Cardiac muscle cell (in vitro differentiated cells and primary cell): ENCODE measurements at places on chromosomes 4 and X.

DNA sequence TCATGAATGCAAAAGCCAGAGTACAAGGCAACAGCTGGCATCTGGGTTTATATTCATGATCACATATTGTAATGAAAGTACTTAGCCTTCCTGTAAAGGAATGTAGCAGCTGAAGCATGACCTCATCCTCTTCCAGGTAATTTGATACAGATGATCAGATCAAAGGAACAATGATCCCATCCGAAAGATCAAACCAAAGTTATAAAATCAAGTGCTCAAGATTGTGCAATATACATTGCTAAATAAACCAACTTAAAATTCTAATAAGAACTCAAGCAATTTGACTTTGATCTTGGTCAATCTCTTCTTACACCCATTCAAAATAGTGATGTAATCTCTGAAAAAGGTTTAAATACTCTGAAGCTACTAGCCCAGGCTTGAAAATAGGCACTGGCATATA, 113.1 kb upstream of the INPP4B start:
- H3K27ac ChIP-seq, result no peak overlapping the region
- H3K4me1 ChIP-seq, result peaks cover 18% of the 10 kb centered on the region
- no peak for DNase-seq
- H3K36me3 ChIP-seq, result no peaks in the 10 kb centered on the region

DNA sequence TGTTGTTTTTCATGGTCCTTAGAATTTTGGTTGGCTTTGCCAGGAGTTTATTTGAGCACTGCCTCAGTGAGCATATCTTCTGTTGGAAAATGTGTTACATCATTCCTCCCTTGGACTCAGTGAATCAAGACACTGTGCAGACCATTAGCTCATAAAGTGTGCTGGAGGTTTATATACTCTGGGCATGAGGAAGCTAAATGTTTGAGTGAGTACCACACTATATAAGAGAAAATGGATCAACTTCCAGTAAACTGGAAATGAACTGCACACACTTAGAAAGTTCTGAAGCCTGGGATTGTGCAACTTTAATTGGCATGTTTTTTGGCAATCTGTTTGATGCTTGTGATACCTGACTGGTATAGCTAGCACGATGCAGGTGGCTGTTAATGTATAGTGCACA, 75.9 kb downstream of the LIMCH1 start:
- peaks cover 64% of the 10 kb centered on the region for H3K27me3 ChIP-seq
- peaks cover 11% of the 10 kb centered on the region for H3K4me1 ChIP-seq
- no peak overlapping the region for H3K4me3 ChIP-seq
- no peak for DNase-seq
- no peaks in the 10 kb centered on the region for H3K36me3 ChIP-seq

DNA sequence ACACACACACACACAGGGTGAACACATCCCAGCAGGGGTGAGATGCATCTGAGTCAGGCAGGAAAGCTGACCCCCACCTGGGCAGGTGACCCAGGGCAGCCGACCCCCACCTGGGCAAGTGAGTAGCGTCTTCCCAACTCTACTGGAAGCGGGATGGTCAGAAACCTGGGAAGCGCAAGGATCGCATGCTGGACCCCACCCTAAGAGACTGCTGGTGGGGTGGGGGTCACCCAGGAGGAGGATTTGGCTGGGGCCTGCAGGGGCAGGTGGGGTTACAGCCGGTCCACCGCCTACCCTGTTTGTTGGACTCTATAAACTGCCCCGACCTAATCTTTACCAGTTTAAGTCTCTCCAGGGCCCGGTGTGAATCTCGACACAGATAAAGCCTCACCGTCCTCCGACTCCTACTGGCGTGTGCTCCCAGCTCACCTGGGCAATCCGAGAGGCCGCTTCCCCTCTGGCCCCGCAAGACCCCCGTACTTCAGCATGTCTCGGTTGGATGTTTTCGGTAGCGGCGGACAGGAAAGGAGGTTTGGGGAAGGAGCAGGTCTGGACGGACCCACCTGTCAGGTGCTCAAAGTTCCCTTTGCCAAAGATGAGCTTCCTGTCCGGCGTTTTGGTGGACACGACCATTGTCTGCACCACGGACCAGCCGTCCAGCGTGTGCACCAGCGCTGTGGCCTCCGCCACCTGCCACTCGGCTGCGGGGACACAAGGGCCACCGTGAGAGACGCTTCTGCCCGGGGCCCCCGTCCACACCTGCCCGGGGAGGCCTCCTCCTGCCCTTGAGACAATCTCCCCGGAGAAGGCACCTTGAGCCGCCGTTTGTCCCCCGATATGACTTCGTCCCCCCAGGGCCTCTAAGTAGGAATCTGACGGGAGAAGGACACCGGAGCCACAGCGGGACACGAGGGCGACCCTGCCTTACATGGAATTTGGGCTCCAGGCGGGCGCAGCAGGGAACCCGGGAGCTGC, 2.0 kb downstream of the GTPBP6 start:
- no peak for DNase-seq
- no peak overlapping the region for H3K4me3 ChIP-seq
- H3K27ac ChIP-seq, result peak overlapping the region; percentile 1
- H3K36me3 ChIP-seq, result peaks cover 10% of the 10 kb centered on the region
- H3K4me1 ChIP-seq, result peaks cover 6% of the 10 kb centered on the region

DNA sequence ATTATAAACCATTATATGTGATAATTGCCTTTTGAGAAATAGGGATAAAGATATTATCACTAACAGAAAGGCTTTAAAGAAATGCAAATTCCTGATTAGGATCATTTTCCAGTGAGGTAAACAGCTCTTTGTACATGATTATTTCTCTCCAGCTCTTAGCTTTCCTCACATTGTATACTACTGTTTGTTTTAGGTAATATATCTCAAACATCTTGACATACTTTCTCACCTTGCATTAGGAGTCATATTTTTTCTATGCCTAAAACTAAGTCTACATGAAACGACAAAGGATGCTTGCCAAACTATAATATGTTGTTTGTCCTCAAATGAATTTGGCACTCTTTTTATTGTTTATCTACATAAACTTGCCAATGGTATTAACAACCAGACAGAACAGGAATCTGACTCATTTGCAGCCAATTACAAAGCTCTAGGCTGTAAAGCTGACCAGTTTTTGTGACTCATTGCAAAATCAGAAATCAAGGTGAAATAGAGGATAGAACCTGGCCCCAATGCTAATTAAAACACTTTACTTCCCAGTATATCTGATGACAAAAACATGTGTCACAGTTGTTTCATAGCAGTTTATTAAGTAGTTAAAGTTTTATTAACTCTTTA, 107.0 kb downstream of the IQCM start:
- H3K4me3 ChIP-seq, result no peak overlapping the region
- no peak for DNase-seq
- no peaks in the 10 kb centered on the region for H3K27me3 ChIP-seq
- peaks cover 5% of the 10 kb centered on the region for H3K4me1 ChIP-seq
